ENCODE measurements at places on chromosomes 3 and 15.
A peak's percentile ranks its signal among the peaks of the same experiment; 100 is the strongest.

- no peak for DNase-seq
These were observed 35.5 kb downstream of the DUT start for GRCh38 chr15:48366584-48367312.

DNA sequence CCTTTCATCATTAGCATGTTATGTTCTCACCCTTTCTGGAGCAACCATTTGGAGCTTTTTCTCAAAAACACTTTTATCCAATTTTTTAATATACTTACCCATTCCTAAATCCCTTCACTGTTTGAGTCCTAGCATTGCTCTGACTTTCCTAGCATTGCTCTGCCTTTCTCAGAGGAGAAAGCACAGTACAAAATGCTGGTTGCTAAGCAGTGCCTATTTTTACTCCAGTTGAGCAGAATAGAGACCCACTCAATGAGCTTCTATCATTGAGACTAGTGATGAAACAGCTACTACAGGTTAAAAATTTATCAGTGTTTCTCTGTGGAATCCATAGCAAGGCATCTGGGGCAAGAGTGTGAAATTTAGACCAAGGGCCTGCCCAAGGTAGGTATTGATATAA lies 21.8 kb upstream of the IL1RAP start:
- DNase-seq: no peak

GRCh38 chr15:76105391-76105790 lies 45.6 kb downstream of the TMEM266 start:
- DNase-seq: no peak

- DNase-seq: no peak
These were observed 60.5 kb downstream of the TRAK1 start for GRCh38 chr3:42151596-42152168.

GRCh38 chr3:120563356-120564022 lies 32.6 kb upstream of the NDUFB4 start:
- DNase-seq: no peak

DNA sequence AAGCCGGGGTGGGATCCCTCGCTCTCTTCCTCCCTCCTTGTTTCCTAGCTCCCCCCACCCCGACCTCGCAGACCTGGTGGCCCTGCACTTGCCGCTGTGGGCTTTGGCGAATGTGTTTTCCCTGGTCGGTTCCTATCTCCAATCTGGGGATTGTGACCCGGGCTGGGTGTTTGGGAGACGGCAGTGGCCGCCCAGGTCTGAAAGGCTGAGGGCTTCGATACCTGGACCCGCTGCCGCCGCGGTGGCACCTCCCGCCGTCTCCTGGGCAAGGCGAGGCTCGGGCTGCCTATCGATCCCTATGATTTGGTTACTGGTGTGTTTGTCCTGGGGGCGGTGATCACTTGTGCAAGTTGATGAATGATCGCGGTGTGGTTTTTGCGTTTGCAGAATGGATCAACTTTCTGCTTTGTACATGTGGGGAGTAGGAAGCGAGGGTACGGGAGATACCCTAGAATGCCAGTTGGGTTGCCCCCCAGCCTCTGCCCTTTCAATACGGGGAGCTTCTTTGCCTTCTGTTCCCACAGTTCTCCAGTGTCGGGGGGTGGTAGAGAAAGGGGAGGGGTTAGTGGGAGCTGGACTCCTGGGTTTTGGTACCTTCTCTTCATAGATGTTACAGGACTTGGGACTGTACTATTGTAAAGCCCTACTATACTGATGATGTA lies 3.0 kb downstream of the BBX start:
- peak; percentile 44 for DNase-seq

All from activated T-cell treated with anti-CD3 and anti-CD28 coated beads, Interleukin-2, amount 50 U/mL, for 1 hour (primary cell).